ENCODE measurements at places on chromosomes 6 and 20. TPM values are rescaled to one million over a fixed set of nuclear protein-coding genes. Genes with fewer than 3 reads are reported as not detected.

- DNase-seq = no peak
Measured at GRCh38 chr20:41782730-41783406, 164.7 kb upstream of the CHD6 start.

STMND1 gene
- not detected for total RNA-seq

- no peak for DNase-seq
Measured at GRCh38 chr6:45966797-45967196, 48.9 kb downstream of the CLIC5 start.

- no peak for DNase-seq
Measured at GRCh38 chr6:6657820-6658217, 69.3 kb downstream of the LY86 start.

GRCh38 chr6:42929821-42930360 lies 611 bp downstream of the CNPY3 start:
- DNase-seq = peak; percentile 77
